Hair follicle dermal papilla cell (primary cell): ENCODE measurements at places on chromosomes 6 and 20. TPM values are rescaled to one million over a fixed set of nuclear protein-coding genes. Genes with fewer than 3 reads are reported as not detected.

GPR6 gene
- not detected in 2 replicates for total RNA-seq

MTCH1 gene
- total RNA-seq, result 240 and 258 TPM in 2 replicates

ZBTB22 gene
- 22.7 and 25.7 TPM in 2 replicates for total RNA-seq

FOXS1 gene
- total RNA-seq, result 0.16 TPM in 1 of 2 replicates, not detected in the other

HNF4A gene
- not detected in 2 replicates for total RNA-seq

RAET1L gene
- not detected in 2 replicates for total RNA-seq

FILIP1 gene
- total RNA-seq, result 0.97 and 2.9 TPM in 2 replicates

MACROD2 gene
- 8.3 and 9.1 TPM in 2 replicates for total RNA-seq

SDC4 gene
- total RNA-seq, result 170 and 210 TPM in 2 replicates

CPXM1 gene
- 0.65 and 0.73 TPM in 2 replicates for total RNA-seq

ECHDC1 gene
- total RNA-seq, result 51.4 and 55.0 TPM in 2 replicates

SLC17A2 gene
- not detected in 2 replicates for total RNA-seq

MANEA gene
- total RNA-seq, result 15.7 and 18.5 TPM in 2 replicates

SLC17A3 gene
- total RNA-seq, result not detected in 2 replicates
